A549 (cell line): ENCODE measurements at places on chromosomes 1 and 21.
A peak's percentile ranks its signal among the peaks of the same experiment; 100 is the strongest.

- no peak for DNase-seq
Measured at GRCh38 chr1:78687914-78688313, 38.3 kb downstream of the IFI44 start.

GRCh38 chr1:214582289-214582891 is 20.6 kb upstream of the CENPF start:
- no peak for DNase-seq

- DNase-seq = peak; percentile 73
Measured at GRCh38 chr1:205343431-205344065, 13.2 kb downstream of the KLHDC8A start.

- DNase-seq = no peak
Measured at GRCh38 chr1:28265577-28265976, 6.3 kb downstream of the SESN2 start.

DNA sequence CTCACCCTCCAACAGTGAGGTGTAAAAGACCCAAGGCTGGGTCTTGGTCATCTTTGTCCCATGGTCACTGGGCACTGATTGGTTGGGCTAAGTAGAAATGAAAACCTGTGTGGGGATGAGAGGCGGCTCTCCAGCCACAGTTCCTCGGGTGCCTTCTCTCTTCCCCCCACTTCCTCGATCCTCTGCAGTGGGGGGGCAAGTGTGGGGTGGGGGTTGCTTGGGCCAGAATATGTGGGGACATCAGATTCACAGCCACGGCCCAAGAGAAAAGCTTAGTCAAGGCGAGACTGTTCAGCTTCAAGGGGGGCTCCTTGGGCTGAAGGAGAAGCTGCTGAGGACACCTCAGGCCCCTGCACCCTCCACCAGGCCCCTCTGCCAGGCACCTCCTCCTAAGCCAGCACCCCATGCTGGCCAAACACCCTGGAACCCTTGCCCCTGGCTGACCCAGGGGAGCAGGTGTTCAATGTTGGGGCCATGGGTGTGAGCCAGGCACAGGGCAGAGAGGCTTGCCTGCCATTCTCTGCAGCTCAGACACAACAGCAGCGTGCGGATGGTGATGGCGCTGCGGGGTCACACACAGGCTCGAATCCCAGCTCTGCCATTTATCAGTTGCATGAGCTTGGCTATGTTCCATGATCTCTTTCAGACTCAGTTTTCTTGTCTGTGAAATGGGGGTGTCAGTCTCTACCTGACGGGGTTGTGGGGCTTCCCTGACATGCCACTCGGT is 21.0 kb upstream of the TNFRSF1B start:
- DNase-seq = no peak

- DNase-seq = no peak
Measured at GRCh38 chr1:159922511-159923202, 2.6 kb downstream of the TAGLN2 start.

GRCh38 chr1:225481738-225482137 is 53.9 kb upstream of the LBR start:
- DNase-seq = no peak

DNA sequence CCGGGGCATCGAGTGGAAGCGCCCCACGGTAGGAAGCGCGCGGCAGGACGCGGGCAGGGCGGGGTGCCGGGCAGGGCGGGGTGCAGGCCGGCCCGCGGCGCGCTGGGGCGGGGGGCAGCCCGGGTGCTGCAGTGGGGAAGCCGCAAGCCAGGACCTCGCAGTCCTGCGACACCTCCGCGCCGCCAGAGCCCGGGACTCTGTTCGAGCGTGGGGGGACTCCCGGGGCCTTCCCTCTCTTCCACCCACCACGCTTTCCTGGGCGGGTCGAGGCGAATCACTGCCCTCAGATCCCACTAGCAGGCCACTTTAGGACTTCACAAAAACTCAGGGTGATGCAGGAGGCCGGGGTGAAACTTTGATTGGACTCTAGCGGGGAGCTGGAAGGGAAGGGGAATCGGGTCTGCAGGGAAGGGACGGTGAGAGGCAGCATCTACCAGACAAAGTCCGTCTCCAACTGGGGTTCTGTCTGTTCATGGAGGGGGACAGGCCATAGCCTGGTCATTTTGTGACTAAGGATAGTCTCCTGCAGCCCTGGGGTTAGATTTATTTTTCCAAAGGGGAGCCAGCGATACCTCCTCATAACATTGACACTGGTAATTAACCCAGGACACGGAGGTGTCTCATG is 623 bp downstream of the CAPN2 start:
- no peak for DNase-seq

DNA sequence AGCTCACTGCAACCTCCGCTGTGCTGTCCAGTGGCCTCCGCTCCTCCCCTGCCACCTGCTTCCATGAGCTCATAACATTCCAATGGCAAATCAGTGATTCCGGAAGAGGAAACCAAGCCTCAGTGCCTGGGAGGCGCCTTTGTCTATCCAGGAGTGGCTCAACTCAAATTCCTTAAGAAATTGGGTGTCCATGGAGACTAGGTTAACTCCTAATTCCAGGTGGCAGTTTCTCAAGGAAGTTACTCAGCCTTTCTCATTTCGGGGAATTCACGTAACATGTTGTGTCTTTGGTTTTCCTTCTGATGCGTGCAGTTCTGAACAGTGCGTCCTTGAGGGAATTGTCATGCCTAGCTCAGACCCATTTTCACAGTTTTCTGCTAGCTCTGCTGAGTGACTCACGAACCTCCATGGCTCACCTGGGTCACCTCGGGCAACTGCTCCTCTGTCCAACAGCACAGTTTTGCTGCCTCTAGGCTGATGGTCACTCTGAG is 89.9 kb upstream of the DSCAM start:
- DNase-seq = no peak

- no peak for DNase-seq
Measured at GRCh38 chr1:46818591-46818990, 19.7 kb downstream of the CYP4B1 start.

- no peak for DNase-seq
Measured at GRCh38 chr1:92601044-92601443, 114.3 kb upstream of the GFI1 start.

GRCh38 chr1:171206204-171206977 is 21.3 kb downstream of the FMO2 start:
- no peak for DNase-seq
